ENCODE measurements at places on chromosomes 2 and 18.

DNA sequence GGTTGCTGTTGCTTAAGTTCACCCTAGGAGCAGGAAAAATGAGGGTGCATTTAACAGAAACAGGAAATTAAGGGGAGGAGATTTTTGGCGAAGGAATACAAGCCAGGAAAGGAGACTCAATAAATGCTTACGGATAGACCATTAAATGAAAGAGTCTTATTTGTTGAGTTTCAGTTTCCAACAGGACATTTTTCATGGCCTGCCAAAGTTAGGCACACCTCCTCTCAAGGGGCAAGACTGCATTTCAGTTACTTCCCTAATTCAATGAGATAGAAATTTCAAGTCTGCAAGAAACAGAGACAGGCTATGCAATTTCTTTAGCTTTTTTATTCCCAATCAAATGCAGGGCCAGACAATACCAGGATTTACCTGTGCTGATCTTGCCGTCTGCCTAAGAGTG, 394.7 kb upstream of the KLHL29 start:
- DNase-seq: no peak

- DNase-seq: no peak
Observed at GRCh38 chr2:47205576-47206141, 50.6 kb upstream of the STPG4 start.

DNA sequence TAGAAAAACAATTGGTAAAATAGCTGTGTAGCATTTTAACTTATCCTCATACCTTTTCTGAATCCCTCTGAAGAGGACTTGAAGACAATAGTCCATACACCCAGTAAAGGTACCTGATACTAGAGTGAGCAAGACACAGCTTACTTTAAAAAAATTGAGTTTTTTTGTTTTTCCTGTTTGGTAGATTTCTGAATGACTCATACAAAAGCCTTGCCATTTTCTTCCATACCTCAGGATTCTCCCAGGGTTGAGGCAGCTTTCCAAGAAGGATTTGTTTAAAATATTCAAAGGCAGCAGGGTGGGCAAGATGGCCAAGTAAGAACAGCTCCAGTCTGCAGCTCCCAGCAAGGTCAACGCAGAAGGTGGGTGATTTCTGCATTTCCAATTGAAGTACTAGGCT, 551.0 kb upstream of the LRATD1 start:
- DNase-seq: no peak

- no peak for DNase-seq
Observed at GRCh38 chr2:101817481-101817880, 120.0 kb downstream of the MAP4K4 start.

DNA sequence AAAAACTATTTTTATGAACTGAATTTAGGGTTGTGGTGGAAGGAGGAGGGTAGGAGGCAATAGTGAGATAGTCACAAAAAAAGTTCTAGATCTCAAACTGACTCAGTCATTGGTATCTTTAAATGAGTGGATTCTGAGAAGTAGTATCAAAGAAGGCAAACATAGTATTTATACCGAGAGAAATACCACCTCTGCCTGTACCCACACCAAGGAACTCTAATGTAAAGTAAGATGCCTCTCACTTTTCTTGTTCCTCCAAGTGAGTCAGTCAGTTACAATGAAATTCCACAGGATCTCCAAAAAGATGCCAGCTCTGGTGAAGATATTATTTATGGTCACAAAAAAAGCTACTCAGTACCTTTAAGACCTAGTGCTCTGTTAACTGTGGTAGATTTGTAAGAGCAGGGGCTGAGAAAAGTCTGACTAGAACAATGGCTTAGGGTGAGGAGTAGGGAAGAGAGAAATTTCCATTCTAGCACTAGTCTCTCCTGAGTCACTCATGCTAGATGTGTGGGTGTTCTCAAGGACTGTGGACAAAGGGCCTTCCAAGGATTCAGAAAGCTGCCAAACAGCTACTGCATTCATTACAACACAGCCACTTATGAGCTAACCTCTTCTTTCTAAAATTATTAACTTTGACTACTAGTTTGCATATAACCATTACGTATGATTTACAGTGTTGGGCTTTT, 36.3 kb downstream of the YWHAQ start:
- DNase-seq: no peak

DNA sequence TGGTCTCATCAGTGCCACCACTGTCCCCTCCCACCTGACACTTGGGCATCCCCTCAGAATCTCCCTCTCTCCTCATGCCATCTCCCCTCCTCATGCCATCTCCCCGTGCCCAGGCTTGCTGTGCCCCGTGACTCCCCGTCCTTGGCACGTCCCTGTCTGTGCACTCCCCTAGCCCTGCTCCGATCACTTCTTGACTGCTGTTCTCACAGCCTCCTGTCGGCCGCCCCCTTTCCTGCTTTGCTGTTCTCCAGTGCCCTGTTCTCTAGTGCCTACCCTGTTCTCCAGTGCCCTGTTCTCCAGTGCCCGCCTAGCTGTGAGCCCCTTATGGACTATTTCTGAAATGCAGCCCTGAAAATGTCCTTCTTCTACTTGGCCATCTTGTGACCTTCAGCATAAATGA, 253.8 kb downstream of the ALPK2 start:
- no peak for DNase-seq

DNA sequence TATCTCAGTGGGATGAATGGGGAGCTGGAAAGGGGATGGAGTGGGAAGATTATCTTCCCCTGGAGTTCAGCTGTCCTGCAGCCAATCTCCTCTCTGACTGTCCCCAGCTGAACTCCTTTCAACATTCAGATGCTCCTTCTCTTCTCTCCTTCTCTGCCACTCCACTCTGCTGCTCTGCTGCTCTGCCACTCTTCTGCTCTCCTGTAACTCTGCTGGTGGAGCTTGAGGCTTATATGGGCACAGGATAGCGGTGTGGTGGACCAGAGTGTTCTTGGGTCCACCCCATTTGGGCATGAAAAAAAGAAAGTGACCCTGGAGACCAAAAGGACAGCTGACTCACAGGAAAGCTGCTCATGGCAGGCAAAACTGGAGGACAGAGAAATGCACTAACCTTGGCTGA, 26.6 kb downstream of the FAHD2B start:
- DNase-seq: no peak

DNA sequence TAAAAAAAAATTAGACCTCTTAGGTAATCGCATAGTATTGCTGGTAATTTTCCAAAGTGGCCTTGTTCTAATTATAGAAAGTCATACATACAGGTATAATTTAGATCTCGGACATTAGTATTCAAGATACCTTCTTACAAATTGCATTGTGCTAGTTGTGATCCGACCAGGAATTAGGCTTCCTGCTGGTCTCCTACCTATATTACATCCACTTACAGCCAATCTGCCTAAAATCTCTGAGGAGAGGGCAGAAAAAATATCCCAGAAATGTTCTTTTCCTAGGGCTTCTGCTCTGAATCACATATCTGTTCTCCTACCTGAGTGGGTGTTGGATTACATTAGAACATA, 314.7 kb upstream of the GULP1 start:
- DNase-seq: no peak

Measured in nucleus accumbens (tissue), 56 donors.